Suprapubic skin (tissue), 4 donors: ENCODE measurements at places on chromosomes 5 and 9.

GRCh38 chr5:124865603-124866354 lies 119.3 kb upstream of the ZNF608 start:
- DNase-seq = no peak

- DNase-seq = no peak
These were observed 12.3 kb downstream of the UBE2QL1 start for GRCh38 chr5:6461006-6461405.

GRCh38 chr5:107325866-107326265 lies 344.9 kb downstream of the EFNA5 start:
- no peak for DNase-seq

DNA sequence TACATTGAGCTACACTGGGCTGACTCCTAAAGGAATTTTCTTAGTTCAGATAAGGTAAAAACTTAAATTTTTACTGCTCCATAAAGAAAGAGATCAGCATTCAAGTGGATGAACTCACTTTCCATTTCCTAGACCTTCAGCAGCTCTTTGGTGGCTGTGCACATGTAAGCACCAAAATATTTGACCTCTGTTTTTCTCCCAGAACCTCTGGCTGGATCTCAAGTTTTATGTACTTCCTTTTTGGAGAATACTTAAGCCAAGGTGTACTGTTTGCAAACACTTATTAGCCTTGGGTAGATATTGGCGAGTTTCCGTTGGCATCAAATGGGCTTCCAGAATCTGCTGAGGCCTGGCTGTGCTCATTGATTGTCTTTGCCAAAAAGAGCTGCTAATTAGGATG lies 10.3 kb downstream of the TNC start:
- no peak for DNase-seq

GRCh38 chr5:146368137-146368536 lies 29.5 kb downstream of the POU4F3 start:
- no peak for DNase-seq

DNA sequence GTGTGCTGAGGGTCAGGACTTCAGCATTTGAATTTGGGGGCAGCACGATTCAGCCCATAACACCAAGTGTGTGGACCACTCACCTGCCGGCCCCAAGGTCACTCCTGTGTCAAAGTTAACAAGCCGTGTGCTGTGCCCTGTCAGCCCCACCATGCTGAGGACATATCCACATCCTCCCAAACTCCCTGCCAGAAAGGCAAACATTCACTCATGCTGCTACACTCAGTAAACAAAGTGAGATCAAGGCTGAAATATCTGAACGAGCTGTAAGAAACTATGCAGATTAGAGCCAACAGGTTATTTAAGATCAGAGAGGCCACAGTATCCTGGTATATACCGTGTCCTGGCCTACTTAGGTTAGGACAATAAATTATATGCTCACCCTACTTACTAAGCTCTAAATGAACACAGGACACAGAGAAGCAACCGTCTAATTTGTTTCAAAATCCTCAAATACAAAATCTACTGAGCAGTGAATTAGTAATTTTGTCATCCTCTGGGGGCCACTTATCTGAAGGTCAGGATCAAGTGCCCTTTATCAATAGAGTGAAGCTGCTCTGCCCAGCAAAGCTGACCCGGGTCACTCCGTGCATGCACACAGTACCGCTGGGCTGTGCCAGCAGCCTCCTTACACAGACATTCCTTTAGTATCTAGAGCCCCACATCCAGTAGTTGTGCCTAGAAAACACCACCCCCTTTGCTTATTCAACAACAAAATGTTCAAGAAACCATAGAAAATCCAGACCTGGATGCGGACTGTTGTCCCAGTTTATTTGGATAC lies 28.2 kb downstream of the RETREG1 start:
- DNase-seq = no peak

- no peak for DNase-seq
These were observed 39.5 kb upstream of the GOLGA1 start for GRCh38 chr9:124980431-124980830.

GRCh38 chr5:108760512-108760911 lies 12.8 kb downstream of the FER start:
- no peak for DNase-seq
